Brain (organoid and tissue), 16 donors: ENCODE measurements at places on chromosomes 6 and 20. TPM values are rescaled to one million over a fixed set of nuclear protein-coding genes. Genes with fewer than 3 reads are reported as not detected.

Gene TFB1M
- 9.9 TPM for polyA plus RNA-seq

- no peak for DNase-seq
Observed at GRCh38 chr6:111651185-111652034, 45.7 kb upstream of the TRAF3IP2 start.

DNA sequence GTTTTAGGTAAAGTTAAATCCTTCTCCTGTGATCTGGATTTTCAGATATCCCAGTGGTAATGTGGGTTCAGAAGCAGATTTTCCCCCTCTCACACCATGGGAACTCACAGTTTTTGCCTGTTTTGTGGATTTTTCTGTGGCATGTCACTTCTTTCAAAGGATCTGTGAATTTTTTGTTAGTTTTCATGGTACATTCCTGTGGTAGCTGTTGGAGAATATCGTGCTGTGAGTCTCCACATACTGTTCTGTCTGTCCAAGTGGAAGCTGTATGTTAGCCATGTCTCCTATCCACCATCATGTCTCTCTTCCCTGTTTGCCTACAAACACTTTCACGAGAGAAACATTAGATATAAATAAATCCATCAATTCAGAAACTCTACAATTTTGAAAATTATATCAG, 378.7 kb upstream of the ADGRB3 start:
- DNase-seq, result no peak

GRCh38 chr20:46970937-46971630, 76.4 kb downstream of the EYA2 start:
- DNase-seq, result peak; percentile 92

DNA sequence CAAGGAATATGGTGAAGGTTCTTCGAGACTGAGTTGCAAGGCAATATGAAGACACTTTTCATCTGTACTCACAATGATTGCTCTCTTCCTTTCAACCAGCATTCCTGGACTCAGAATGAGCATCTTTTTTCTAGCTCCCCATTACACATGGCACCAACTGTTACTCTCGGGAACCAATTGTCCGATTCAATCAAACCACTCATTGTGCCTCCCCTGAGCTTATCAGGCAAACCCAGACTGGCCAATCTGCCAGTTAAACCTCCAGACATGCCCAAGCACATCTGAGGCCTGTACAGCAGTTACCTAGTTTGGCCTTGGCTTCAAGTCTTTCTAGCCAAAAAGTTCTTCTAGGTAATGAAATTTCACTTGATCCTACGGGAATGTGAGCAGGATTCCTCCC, 164.1 kb downstream of the ID4 start:
- no peak for DNase-seq

DNA sequence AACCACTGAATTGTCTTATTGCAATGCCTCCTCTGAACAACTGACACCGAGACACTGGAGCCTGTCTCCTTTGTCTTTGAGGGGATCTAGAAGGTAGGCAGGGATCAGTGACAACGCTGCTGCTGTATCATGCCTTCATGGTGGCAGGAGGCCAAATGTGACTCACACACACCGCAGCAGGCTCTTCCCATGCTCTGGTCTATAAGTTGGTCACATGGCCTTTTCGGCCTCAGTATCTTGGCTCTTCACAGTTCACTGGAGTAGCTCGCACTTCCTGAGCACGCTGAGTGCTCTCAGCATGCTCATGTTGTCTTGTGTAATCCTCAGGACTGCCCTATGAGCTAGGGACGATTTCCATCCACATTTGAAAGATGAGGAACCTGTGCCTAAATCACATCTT, 167.4 kb upstream of the PCSK2 start:
- no peak for DNase-seq

- no peak for DNase-seq
Observed at GRCh38 chr6:149983145-149983544, 19.4 kb downstream of the ULBP1 start.

GRCh38 chr6:22079783-22080182, 217.1 kb downstream of the PRL start:
- no peak for DNase-seq

DNA sequence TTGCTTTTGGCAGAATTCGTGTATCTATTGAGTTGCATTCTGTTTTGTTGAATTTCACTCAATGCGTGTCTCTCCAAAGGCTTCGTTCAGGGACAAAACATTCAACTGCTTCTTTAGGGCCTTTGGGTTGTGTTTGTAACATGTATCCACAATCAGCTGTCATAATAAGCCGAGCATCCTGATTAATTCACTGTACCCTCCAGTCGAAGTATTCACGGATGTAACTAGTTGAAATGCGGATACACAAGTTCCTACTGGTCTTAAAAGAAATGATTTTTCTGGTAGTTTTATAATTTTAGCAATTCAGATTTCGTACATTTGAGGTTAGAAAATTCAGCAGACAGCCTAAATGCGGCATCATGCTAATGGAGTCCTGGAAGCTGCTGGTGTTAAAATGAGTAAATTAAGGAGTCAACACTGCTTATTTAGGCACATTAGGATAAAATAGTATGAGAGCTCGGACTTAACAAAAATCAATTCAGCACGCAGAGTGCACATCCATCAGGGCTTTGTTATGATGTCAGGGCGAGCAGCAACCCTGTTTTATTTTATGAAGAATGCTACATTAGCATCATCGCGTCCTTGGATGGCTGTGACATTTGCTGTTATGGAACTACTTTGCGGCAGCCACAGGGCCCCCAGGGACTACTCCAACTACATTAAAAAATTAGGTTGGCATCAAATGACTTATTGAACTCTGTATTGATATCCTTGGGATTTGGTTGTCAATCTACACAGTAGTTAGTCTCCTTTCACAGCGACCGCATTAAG, 489.3 kb upstream of the FLRT3 start:
- peak; percentile 45 for DNase-seq

DNA sequence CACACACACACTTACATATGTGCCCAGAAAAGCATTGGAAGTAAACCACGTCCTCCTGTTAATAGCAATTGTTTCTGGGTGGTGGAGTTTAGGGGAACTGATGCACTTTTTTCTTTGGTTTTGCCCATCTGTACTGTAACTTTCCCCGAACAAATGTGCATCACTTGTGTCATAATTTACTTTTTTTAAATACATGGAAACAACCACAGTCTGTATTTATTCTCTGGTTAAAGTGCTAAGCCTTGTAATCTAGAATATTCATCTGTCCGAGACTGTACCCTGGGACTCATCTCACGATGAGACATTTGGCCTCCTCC, 61.5 kb upstream of the CD93 start:
- DNase-seq, result no peak

GRCh38 chr6:15763837-15764236, 101.0 kb upstream of the DTNBP1 start:
- DNase-seq, result peak; percentile 59

DNA sequence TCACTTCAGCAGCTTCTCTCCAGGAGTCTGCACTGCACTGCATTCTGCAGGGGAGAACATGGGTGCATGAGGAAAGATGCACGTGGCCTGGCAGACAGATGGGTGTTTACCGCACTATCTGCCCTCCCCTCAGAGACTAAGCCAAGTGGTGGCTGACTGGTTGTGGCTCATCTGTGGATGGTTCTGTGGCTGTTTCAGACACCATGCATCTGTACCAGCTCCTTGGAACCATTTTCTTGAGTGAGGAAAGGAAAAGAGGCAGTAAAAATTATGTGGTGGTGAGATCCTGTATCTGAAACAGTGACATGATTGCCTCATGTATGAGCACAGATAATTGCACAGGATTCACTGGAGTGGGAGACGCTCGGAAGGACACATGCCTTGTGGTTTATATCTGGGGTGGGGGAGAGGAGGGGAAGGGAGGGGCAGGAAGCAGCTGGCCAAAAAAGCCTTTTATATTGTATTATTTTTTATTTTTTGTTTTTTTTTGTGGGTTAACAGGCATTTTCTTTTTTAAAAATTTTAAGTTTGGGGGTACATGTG, 161.7 kb downstream of the ERMARD start:
- DNase-seq, result no peak

DNA sequence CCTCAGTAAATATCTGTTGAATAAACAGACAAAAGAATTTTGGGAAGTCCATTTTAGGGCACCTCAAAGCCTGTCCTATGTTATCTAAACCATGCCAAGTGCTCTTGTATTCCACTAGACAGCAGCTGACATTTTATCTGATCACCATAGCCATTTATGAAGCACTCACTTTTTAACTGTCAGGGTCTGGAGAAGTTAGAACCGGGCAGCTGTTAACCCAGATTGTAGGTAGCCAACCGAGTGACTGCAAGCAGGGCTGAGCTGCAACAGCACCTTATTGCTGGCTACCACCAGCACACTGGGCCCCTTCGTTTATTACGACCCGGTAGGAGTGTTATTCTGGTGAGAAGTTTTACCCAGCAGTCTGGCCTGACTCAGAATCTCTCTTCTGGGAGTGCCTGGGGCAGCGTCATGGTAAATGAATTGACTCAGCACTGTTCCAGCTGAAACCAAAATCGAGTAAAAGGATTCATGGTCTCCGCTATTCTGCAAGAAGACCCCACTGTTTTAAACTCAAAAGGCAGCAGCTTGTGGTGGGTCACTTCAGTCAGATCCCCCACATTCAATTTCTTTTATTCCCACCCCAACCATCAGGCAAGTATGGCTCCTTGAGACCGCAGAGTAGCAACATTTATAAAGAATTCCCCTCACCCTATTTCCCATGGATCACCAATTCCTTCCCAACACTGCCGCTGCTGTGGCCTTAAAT, 1.7 kb downstream of the UBE2V1 start:
- no peak for DNase-seq

DNA sequence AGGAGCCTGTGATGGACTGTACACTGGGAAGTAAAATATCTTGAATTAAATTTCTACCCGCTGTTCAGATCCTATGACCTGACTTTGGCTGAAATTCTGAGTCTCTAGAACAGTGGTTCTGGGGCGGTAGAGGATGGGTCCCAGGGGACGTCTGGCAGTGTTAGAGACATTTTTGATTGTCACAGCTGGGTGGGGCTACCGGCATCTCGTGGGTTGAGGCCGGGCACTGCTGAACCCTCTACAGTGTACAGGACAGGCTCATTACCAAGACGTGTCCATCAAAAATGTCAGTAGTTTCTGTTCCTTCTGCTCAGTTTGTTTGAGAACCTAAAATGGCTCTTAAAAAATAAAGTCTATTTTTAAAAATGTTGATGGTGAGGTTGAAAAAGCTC, 11.5 kb upstream of the RPS6KA2 start:
- DNase-seq, result no peak

DNA sequence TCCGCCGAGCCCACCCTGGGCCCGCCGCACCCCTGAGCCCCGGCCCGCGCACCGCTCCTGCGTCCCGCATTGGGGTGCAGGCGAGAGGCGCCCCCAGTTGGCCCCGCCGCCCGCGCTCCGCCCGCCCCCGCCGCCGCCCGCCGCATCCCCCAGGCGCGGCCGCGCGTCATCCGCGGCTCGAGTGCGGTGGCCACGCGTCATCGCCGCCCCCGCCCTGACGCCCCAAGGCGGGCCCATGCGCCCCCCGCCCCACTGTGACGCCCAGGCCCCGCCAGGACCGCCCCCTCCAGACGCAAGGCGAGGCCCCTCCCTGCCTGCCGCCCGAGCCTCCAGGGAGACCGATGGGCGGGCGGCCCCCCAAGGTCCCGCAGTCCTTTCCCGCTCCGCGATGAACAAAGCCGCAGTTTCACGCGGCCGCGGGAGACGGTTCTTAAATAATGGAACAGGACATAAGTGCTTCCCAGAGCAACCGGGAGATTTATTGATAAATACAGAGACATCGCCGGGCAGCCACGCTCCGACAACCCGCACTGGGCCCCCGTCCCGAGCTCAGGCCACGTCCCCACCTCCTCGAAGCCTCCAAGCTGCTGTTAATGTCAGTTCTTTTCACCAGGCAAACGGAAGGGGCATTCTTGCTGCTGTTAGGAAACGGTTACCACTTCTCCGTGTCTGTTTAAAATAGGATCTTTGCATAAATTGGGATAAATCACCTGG, at the start of gene ANKRD60:
TSS of gene ANKRD60 (minus strand) at position 170 of the 714 bp plus-strand sequence. CDS start at position 170, 0 bp downstream.
- DNase-seq, result peak; percentile 71

GRCh38 chr20:40467703-40468411, 221.2 kb downstream of the MAFB start:
- no peak for DNase-seq
